ENCODE measurements at places on chromosomes 4 and X.
A peak's percentile ranks its signal among the peaks of the same experiment; 100 is the strongest.

- no peak for DNase-seq
Measured at GRCh38 chr4:36111172-36111571, 133.1 kb downstream of the ARAP2 start.

DNA sequence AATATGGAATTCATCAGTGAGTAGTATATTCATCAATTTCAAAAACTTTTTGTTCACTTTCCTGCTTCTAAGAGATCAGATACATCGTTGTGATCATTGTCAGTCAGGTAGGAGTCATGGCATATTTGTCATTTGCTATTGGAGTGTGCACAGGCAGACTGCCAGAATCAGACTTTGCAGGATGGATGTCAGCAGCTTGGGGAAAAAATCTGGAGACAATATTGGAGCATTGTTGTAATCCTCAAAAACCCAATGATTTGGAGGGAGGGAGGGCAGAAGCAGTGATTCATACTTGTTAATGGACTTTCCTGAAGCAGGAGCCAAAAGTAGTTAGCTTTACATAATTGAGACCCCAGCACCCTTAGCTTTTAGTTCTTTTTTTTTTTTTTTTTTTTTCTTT lies 59.6 kb upstream of the DRP2 start:
- DNase-seq, result no peak

DNA sequence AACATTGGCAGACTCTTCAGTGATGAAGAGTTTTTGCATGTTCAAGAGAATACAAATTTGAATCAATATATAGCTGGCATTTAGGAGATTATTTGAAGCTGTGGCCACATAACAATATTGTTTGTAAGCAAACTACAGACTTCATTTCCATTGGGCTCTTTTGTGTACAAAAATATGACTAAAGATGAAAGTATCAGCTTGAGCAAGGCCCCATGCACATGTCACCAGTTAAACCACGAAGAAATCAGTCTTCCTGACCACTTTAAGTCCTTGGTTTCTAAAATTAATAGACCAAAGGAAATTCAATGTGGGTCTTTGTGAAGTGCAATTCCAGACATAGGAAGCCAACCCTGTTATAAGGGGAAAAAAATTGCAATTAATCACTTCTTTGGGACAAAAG lies 1664.6 kb upstream of the ADGRL3 start:
- no peak for DNase-seq

- peak; percentile 30 for DNase-seq
Measured at GRCh38 chr4:180542445-180543100, 1700.6 kb upstream of the TENM3 start.

Data from hematopoietic multipotent progenitor cell treated with erythropoietin and hydrocortisone succinate and interleukin-3 and kit ligand, for 4 days (in vitro differentiated cells).